Suppressor macrophage treated with lipopolysaccharide for 1 hour (primary cell): ENCODE measurements at places on chromosomes 12 and 14.

GRCh38 chr12:46499901-46500300, 127.3 kb upstream of the SLC38A2 start:
- DNase-seq: no peak

DNA sequence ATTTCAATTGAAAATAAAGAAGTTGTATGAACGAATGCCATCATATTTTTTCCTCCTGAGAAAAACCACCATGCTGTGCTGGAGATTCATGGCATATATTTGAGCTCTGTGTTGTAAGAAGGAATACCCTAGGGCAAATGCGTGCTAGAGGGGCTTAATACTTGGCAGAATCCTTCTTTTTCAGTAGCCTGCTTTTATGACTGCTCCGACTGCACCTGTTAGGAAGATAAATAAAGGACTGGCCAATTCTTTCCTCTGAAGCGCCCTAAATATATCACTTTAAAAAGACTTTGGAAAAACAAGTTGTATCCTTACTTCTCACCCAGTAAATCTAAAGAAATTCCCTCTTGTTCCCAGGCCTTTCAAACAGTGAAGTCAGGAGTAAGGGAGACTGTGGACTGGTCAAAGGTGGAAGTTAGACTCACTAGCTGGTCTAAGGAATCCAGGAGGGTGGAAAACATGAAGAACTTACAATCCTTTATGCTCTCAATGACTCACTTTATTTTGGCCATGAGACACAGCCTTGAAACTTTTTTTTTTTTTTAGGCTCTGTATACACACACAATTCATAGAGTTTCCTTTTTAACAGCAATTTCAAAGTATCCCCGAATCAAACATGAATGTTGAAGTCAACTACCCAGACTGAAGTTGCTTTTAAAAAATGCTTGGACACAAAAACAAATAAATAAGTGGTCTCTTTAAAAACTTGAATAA, 5.2 kb downstream of the MYBPC1 start:
- no peak for DNase-seq

- no peak for DNase-seq
These were observed 160.6 kb downstream of the KCNA5 start for GRCh38 chr12:5204271-5204670.

DNA sequence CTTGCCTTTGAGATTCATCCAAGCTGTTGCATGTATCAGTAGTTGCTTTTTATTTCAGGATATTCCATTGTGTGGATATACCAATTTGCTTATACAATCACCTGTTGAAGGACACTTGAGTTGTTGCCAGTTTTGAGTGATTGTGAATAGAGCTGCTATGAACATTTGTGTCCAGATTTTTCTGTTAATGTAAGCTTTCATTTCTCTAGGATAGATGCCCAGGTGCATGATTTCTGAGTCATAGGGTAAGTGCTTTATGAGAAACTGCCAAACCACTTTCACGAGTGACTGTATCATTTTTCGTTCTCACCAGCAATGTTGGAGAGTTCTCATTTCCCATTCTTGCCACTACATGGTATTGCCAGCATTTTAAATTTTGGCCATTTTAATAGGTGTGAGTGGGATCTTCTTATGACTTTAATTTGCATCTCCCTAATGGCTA, 434.6 kb upstream of the RGS6 start:
- no peak for DNase-seq

DNA sequence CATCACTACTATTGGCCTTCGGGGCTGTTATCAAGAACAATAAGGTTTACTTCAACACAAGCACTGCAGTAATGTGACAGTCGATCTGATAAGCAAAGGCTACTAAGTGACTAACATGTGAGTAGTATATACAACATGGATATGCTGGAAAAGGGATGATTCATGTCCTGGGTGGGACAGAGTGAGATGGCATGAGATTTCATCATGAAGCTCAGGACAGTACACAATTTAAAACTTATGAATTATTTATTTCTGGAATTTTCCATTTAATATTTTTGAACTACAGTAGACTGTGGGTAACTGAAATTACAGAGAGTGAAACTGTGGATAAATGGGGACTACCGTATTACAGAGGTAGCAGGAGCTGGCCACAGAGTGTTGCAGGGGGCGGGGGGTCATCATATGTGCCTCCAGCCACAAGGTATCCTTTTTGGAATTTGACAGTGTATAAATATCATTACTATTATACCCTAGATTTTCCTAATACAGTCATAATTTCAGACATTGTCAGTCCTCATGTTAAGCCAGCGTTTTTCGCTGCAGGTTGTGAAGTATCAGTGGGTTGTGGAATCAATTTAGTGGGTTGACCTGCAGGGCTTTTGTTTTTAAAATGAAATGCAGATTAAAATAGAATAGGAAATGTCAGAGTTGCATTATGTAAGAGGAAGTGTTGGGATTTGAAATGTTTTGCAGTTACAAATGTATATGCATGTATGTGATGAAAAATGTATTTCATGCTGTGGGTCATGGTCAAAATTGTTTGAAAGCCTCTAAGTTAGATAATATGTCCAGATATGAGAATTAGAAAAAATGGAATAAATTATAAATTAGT, 148.0 kb upstream of the NUDT4 start:
- DNase-seq: peak; percentile 64

GRCh38 chr14:92437729-92438285, 75.8 kb upstream of the RIN3 start:
- no peak for DNase-seq

DNA sequence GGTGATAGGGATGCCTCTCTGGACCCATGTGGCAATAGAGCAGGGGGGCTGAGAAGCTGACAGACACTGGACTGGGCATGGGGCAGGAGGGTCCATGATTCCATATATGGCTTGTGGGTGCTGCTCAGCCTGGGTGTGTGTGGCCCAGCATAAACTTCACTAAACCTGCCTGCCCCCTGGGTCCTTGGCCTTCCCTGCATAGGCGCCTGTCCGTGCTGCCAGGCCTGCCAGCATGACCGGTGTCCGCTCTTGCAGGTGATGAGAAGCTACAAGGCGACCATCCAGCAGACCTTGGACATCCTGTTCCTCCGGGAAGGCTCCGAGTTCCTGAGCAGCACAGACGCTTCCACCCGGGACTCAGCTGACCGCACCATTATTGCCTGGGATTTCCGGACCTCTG, 61.6 kb downstream of the BEGAIN start:
- DNase-seq: no peak

GRCh38 chr14:94584591-94585280, 3.5 kb downstream of the SERPINA5 start:
- no peak for DNase-seq

- DNase-seq: peak; percentile 58
These were observed 781 bp downstream of the NPAS3 start for GRCh38 chr14:32939254-32940065.

DNA sequence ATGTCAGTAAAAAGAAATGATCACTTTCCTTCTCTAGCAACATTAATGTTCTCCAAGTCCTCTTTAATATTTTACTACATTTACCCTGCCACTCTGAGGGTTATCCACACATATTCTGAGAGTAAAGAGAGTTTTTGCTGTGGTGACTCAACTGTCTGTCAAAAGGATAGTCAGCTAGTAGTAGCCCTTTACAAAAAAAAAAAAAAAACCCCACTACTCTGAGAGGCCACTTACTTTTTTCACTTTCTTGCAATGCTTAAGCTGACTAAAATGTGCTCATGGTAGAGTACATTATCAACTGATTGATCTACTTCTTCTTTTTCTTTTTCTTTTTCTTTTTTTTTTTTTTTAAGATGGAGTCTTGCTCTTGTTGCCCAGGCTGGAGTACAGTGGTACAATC, 27.6 kb upstream of the PPM1A start:
- no peak for DNase-seq

- DNase-seq: no peak
These were observed 64.0 kb downstream of the NOC4L start for GRCh38 chr12:132208153-132208823.

DNA sequence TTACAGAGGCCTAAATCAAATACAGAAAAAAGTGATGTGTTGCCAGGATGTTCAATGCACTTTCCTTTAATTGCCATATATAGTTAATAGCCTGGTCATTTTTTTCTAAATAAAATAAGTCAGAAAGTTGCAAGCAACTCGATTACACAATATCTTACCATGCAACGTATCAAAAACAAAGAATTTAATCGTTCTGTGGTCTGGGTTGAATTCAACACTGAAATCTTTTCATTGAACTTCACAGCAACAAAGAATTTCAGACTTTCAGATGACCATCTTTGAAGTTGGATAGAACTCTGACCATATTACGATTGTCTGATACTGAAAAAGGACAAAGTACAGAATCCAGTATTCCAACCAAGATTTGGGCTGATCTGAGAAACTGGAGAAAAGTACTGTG, 231.9 kb downstream of the SLC25A21 start:
- DNase-seq: no peak

DNA sequence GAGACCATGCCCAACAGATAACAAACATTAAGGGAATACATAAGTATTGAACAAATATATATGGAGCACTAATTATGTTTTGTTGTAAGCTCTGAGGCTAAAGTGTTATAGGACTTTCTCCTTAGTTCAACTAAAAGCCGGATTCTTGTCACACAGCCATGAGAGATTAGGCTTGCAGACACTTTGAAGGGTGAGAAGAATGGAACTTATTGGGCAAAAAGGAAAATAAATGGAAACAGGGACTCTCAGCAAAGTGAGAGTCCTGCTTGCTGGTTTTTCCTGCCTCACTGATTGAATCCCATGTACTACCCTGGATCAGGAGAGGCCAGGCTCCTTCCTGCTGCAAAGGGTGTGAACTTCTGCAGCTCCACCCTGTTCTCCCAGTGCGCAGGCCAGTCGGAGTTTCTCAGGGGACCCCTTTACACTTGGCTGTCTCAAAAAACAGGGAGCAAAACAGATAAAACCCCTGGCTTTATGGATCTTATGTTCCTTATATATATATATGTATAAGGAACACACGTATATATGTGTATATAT, 77.1 kb upstream of the FUT8 start:
- DNase-seq: peak; percentile 13

DNA sequence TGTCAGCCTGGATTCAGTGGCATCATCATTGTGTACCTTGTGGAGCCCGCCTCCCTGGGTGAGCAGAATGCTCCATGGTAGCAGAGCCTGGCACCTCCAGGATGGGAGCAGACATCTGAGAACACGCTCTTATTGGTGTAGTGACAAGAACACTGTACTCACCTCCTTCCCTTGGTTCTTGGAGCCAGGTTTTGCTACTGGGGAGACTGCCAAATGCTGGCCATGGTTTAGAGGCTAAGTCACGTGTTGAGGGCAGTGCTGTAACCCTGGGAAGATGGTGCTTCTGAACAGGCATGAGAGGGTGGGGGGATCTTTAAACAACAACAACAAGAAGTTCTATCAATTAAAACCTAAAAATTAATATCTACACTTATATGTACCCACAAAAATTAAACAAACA, 47.6 kb upstream of the ASPG start:
- no peak for DNase-seq

DNA sequence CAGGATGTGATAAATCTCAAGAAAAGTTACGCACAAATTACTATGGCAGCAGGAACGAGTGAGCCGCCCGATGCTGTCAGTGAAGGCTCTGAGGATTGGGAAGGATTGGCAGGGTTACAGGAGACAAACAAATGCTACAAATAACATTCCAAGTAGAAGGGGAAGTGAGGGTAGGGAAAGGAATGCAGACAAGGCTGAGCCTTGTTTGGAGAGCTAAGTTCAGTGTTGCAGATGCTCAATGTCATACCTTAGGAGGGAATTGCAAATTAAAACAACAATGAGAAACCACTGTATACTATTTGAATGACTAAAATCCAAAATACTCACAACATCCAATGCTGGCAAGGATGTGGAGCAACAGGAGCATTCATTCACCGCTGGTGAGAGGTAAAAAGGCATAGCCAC, 1.3 kb downstream of the CLEC9A start:
- no peak for DNase-seq

DNA sequence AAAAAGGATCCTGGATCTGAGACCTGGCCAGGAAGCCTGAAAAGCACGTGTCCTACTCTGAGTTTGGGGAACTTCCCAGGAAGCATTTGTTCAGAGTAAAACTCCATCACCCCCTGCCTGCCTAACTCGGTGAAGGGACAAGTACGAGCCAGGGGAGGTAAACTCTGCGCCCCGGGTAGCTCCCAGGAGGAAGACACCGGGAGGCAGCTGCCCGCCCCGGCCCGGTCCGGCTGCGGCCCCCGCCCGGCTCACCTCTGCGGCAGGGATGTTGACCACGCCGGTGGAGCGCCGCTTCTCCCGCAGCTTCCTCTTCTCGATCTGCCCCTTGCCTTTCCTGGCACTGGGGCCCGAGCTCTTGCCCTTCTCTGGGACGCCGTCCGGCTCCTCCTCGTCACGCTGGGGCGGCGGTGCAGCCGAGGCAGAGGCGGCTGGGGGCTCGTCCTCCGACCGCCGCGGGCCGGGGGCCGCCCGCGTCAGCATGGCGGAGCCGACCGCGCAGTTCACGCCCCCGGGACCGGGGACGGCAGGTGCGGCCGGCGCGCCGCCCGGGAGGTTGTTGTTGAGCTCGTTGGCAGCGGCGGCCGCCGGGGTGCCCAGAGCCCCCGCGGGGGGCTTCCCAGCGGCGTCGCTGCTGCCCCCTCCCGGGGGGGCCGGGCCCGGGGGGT, 1.2 kb downstream of the PAWR start:
- no peak for DNase-seq

GRCh38 chr12:57724936-57725740, 13.4 kb downstream of the AGAP2 start:
- DNase-seq: no peak

DNA sequence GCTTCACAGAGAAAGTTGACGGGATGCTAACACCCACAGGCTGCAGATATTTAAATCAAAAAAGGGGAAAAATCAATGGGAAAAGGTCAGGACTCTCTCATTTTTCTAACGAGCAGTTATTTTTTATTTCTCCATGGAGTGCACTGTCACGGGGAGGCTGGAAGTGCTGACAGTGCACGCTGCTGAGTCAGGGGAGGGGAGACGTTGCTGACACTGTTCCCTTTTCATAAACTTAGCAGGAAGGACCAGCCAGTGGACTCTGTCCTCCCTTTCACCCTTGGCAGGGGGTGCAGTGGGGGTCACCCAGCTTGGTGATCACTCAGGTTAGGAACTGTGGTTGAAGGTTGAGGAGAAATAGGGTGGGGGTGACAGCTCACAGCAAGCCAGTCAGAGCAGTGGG, 65.6 kb upstream of the FUT8 start:
- peak; percentile 79 for DNase-seq

DNA sequence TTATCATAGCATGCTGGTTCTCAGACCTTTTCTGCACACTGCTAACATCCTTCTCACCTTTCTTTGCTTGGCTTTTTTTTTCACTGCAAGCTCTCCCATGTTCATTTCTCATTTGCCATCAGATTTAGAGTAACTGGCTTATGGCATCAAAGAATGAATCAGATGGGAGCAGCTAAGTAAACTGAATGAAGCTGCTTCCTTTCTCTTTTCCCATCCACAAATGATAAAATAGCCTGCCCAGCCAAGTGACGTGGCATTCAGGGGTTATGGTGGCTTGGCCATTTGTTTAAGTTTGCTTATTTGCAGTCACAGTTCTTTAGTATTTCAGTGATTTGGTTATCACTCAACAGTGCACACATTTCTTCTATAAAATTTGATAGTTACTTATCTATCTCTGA, 708.6 kb downstream of the DIO2 start:
- DNase-seq: no peak

- no peak for DNase-seq
These were observed 134.4 kb downstream of the GXYLT1 start for GRCh38 chr12:42010257-42010656.

- no peak for DNase-seq
These were observed 4.9 kb downstream of the OR6C2 start for GRCh38 chr12:55448825-55449224.

GRCh38 chr12:30989754-30990153, 63.2 kb downstream of the TSPAN11 start:
- DNase-seq: no peak
